Stimulated activated CD4-positive, alpha-beta T cell treated with anti-CD3 and anti-CD28 coated beads, TNF-alpha, amount 100 ng/mL, for 4 hours (primary cell): ENCODE measurements at places on chromosomes 2 and 18.

DNA sequence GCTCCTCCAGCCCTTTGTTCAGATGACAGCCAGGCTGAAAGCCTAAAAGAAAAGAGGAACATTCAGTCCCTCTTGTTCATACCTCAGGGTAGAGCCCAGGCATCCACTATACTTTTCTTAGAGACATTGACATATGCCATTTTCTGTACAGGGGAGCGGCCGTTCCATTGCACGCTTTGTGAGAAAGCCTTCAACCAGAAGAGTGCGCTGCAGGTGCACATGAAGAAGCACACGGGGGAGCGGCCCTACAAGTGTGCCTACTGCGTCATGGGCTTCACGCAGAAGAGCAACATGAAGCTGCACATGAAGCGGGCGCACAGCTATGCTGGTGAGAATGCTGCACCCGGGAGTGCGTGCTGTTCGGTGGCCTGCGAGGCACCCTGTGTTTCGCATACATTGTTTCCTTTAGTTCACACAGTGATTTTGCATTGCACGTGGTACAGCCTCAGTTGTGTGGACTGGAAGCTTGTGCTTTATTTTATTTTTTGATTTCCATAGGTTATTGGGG lies 138.2 kb downstream of the ZNF236 start:
- DNase-seq = no peak

DNA sequence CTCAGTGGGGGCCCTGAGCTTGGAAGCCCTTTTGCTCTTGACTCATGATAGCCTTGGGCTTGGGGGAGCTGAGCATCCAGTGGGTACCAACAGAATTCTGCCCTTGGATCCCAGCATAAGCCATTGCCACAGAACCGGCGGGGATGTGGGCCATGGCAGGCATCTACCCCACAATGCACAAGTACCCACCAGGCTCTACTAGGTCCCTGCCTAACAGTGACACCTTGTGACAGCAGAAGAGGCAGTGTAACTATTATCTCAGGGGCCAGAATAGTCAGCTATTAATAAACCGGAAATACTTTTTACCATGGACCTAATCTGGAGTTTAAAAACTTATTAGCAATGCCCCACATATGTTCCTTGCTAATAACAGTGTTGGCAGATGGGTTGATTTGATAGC lies 397.2 kb downstream of the TMEM182 start:
- DNase-seq = no peak

DNA sequence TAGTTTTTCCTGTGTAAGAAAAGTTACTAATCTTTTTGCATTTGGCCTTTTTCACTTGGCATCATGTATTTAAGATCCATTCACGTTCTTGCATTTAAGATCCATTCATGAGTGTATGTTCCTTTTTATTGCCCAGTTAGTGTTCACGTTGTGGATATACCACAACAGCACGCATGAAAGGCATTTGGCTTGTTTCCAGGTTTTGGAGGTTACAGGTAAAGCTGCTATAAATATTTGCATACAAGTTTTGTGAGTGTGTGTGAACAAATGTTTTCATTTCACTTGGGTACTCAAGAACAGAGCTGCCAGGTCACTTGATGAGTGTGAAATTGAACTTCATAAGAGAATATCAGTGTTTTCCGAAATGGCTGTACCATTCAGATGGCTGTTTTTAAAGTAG lies 121.2 kb downstream of the CCBE1 start:
- DNase-seq = no peak

GRCh38 chr2:134304394-134305108 lies 50.7 kb downstream of the MGAT5 start:
- no peak for DNase-seq

- no peak for DNase-seq
These were observed 27.7 kb upstream of the DCC start for GRCh38 chr18:52312346-52312745.

DNA sequence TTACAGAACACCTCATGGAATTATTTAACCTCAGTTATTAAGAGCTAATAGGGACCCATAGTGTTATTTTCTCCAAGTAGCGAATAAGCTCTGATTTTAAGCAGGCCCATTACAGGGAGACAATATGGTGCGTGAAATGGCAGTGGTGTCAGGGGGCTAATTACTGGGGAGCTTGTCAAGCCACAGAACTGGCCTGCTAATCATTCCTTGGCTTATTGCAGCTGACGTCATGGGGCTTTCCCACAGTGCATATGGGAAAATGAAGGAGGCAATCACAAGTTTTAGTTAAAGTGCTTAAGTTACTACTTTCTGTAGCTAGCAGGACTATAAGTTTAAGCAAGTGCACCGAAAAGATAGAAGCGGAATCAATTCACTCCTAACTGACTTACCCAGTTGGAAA lies 262.5 kb downstream of the TGIF1 start:
- no peak for DNase-seq

GRCh38 chr2:240913810-240914644 lies 7.9 kb downstream of the CROCC2 start:
- DNase-seq = peak; percentile 28

DNA sequence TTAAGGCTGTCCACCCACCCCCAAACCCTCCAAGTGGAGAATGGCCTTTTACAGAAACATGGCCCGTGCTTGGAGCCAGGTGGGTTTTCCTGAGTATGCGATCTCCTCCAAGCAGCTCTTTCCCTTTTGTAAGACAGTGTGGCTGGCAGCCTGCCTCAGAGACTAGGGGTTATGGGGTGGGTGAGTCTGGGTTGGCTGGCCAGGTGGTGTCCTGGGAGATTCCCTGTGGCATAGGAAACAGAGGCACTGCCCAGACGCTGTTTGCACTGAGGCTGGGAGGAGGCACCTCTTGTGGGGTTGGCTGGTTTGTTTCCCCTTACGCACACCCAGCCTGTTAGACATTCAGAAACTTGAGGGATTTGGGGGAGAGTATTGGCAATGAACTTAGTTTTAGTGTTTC lies 82.3 kb upstream of the MCFD2 start:
- no peak for DNase-seq

DNA sequence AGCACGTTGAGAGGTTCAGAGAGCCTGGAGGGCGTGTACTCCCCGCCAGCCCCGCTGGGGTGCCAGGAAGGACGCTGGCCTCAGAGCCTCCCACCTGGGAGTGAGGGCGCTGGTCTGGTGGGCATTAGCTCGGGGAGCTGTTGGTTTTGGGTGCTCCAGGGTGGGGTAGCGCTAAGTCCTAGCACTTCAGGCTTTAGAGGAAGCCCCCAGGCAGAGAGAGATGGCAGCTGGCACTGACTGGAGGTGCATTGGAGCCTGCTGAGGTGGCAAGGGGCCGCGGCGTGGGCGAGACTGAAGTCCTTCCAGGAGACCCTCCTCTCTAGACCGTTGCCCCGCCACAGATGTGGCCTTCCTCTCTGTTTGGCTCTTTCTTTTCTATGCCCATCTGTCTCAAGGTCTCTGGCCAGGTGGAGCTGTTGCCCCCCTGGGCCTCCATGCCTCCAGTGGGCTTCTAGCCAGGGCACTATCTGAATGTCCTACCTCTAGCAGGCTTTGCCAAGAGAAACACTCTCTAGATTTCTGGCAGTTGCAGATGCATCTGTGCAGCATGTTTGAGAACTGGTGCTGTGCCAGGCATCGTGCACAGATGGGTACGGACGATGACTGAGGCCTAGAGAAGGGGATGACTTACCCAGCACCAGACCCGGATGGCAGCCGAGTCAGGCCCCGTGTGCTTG lies 6.6 kb downstream of the CAPN10 start:
- no peak for DNase-seq

DNA sequence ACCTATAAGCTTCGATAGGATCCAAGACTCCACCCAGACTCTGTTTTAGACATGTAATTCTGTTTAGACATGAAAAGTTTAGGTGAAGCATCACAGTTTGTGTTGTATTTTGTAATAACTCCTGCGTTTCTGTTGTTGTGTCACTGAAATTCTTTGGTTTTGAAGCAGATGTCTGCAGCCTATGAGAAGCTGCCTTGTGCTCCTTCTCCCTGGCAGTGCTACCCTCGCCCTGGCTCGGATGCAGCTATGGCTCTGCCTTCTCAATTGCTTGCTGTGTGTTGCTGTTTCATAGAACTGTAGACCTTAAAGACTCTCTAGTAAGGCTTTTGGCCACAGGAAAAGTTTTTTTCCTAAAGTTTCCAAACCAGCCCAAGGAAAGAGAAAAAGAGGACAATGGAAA lies 40.2 kb upstream of the ZNF638 start:
- no peak for DNase-seq

DNA sequence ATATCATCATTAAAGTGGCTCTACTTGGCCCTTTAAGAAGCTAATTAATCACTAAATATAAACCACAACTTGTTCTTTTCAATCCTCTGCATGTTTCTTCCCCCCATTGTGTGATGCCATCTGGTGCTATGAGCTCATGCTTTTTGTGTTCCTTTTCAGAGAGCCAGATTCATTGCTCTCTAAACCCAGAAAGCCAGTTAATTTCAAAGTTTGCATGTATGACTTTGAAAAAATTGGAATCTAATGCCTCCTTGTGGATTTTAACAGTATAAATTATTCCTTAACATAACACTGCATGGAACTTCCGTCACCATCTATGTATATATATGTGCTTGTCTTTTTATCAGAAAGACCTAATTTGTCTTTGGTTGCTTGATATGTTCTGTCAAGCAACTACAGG lies 31.1 kb downstream of the TMEM178A start:
- DNase-seq = no peak

GRCh38 chr2:148375214-148375613 lies 269.3 kb upstream of the EPC2 start:
- DNase-seq = no peak

DNA sequence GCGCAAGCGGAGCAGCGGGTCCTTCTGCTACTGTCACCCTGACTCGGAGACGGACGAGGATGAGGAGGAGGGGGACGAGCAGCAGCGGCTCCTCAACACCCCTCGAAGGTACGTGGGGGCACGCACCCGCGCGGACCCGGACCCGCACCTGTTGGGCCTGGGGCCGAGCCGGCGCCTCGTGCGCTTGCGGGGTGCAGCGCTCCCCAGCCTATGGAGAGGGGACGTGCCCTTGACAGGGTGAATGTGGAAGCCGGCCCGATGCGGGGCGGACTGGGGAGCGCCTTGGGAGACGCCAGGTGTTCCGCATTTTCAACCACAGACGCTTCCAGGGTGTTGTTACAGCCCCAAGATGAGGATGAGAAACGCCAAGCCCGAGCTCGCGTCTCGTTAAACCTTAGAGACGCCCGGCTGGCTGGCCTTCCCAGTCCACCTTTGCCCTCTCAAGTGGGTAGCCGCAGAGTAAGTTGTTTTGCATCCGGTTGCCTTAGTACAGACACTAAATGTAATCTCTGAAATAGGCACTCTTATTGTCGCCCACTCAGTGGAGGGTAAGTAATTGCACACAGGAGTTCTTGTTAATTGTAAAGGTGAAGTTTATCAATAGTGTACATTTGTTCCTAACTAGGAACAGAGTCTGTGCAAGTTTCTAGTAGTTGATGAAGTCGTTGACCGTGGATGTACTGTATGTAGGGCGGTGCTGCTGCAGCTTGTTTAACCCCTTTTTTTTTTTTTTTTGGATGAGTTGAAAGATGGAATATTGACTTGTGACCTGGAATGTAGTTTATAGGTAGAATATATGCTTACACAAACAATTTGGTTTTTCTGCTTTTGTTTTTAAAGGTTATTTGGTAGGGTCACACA lies 815 bp downstream of the GMCL1 start:
- DNase-seq = peak; percentile 22

- no peak for DNase-seq
These were observed 1.7 kb upstream of the LPIN2 start for GRCh38 chr18:3014503-3015203.

DNA sequence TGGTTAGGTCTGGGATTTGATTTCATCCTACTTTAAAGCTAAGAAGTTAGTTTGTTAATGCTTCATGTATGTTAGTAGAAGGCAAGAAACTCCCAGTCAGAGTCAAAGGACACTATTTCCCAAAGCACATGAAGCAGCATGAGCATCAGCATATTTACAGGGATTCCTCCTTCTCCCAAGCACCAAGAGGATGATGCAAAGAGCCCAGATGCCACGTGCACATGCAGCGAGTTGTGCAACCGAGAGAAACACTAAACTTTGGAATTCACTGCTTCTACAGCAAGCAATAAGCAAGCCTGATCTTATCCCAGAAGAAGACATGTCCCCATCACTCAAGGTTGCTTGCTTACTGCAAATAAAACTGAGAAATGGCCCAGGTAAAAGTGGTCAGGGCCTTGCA lies 32.5 kb downstream of the CPO start:
- no peak for DNase-seq

GRCh38 chr2:18519914-18520450 lies 40.5 kb downstream of the RDH14 start:
- no peak for DNase-seq

DNA sequence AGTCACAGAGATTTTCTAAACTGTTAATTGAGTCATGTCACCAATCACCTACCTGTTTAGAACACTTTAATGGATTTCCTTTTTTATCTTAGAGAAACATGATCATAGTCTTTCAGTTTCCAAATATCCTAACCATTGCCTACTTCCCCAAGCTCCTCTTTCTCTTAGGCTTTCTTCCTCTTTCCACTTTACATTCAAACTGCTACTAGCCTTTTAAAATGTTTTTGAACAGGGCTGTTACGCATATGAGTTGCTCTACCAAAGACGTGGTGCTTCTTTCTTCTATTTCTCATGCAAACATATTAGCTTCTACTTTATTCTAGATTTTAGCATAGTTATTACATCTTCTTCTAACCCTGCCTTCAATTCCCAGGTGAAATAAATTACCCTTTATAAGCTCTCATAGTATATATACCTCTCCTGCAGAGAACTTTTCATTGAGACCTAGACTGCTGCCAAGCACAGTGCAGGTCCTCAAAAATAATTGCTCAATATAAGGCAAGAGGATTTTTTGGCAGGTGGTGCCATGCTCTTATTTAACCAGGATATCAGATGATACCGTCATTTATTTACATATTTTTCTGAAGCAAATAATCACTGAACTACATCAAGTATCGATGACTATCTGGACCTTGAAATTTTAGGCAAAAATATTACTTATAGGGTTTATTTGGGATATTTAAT lies 937.1 kb downstream of the TSN start:
- DNase-seq = no peak
